ENCODE measurements at places on chromosomes 1 and 21. TPM values are rescaled to one million over a fixed set of nuclear protein-coding genes. Genes with fewer than 3 reads are reported as not detected.

The CYP4B1 gene
- 73.3 TPM for total RNA-seq

The SPATA46 gene
- total RNA-seq, result 0.62 TPM

The SMIM1 gene
- 148 TPM for total RNA-seq

The HYI gene
- total RNA-seq, result 67.7 TPM

The OR6K6 gene
- total RNA-seq, result not detected

The GPR37L1 gene
- 0.28 TPM for total RNA-seq

The NES gene
- total RNA-seq, result 11.2 TPM
